Stimulated activated CD8-positive, alpha-beta memory T cell treated with anti-CD3 and anti-CD28 coated beads, Interleukin-7, amount 100 ng/mL, for 1 hour (primary cell): ENCODE measurements at places on chromosomes 3 and 15.

GRCh38 chr3:25380222-25380739 lies 47.8 kb upstream of the RARB start:
- DNase-seq, result no peak

GRCh38 chr3:64827431-64827830 lies 139.6 kb upstream of the ADAMTS9 start:
- DNase-seq, result no peak

GRCh38 chr15:36331531-36332275 lies 247.7 kb upstream of the CDIN1 start:
- no peak for DNase-seq

DNA sequence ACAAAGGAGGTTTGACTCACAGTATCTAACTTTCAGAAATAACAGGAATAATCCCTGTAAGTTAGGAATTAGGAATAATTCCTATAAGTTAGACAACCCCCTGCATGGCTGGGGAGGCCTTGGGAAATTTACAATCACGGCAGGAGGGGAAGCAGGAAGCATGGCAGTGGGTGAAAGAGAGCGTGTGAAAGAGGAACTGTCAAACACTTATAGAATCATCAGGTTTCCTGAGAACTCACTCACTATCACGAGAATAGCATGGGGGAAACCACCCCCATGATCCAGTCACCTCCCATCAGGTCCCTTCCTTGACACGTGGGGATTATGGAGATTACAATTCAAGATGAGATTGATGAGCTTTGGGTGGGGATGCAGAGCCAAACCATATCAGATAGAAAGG lies 385.5 kb downstream of the IL20RB start:
- DNase-seq, result no peak

GRCh38 chr3:43104660-43105595 lies 951 bp downstream of the POMGNT2 start:
- no peak for DNase-seq

DNA sequence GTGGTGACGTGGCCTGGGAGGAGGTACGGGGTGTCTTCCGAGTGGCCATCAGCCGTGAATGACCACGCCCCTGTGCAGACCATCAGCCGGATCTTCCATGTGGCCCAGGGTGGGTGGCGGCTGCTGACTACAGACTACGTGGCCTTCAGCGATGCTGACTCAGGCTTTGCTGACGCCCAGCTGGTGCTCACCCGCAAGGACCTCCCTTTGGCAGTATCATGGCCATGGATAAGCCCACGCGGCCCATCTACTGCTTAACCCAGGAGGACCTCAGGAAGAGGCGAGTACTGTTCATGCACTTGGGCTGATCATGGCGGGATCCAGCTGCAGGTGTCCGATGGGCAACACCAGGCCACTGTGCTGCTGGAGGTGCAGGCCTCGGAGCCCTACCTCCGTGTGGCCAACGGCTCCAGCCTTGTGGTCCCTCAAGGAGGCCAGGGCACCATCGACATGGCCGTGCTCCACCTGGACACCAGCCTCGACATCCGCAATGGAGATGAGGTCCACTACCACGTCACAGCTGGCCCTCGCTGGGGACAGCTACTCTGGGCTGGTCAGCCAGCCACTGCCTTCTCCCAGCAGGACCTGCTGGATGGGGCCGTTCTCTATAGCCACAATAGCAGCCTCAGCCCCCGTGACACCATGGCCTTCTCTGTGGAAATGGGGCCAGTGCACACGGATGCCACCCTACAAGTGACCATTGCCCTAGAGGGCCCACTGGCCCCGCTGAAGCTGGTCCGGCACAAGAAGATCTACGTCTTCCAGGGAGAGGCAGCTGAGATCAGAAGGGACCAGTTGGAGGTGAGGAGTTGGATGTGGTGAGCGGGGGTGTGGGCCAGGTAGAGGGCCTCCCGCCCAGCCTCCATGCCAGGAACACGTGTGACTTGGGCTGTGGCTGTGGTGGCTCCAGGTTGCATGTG lies 178.4 kb downstream of the TBC1D2B start:
- no peak for DNase-seq

- DNase-seq, result no peak
Measured at GRCh38 chr3:133375403-133375745, 24.5 kb upstream of the BFSP2 start.

GRCh38 chr3:64222501-64223111 lies 2.7 kb downstream of the PRICKLE2 start:
- DNase-seq, result no peak

DNA sequence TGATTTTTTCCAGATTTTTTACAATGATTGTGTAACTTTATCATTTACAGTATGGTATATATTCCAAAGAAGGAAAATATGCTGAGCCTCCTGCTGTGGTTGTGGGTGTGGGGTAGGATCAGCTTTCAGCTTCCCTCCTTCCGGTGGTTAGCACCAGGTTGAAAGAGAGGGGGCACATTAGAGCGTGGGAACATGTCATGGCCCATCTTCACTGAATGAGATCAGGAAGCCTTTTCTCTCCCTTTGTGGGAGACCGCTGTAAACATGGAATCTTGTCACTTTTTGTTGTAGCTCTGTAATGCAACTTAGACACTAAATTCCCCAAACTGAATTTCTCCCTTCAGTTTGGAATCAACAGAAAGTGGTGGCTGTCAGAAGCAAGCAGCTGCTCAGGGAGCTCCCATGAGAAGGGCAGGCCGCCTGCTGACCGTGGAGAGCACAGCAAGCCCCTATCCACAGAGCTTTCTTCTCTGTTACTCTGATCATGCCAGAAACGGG lies 86.7 kb upstream of the LIMD1 start:
- no peak for DNase-seq

GRCh38 chr15:99442252-99442897 lies 123.4 kb upstream of the MEF2A start:
- DNase-seq, result no peak

- no peak for DNase-seq
Measured at GRCh38 chr3:131406274-131406673, 24.7 kb downstream of the NUDT16 start.

DNA sequence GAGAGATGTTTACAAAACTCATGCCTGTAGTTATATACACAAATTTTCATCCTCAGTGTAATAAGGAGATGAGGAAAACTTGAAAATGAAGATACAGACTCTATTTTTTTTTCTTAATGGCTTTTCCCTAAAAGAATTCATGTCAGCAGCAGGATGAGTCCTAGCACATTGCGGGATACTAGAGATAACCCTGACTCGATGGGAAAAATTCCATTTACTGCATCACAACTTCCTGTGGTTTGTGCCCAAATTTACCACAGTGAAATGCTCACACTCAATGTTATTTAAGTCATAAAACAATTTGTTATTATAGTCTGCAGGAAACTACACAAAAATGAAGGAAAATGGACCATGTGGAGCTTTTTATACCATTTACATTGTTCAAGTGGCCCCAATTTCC lies 581.9 kb upstream of the ZNF717 start:
- DNase-seq, result no peak

DNA sequence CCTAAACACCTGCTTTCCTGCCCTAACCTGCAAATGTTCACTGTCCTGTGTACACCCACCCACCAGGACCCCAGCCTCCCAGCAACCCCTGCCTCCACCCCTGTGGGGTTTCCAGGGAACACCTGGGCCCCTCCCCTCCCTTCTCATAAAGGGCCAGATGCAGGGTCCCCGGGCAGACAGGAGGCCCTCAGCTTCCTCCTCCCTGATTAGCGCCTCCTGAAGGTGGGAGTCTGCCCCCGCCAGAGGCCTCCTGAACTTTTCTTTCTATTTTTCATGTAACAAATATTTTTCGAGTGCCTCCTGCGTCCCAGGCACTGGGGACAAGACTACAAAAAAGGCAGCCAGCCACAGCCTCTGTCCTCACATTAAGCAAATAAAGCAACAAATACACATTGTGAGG lies 135.4 kb upstream of the LINGO1 start:
- DNase-seq, result no peak

- DNase-seq, result no peak
Measured at GRCh38 chr3:100198579-100199269, 62.1 kb upstream of the TBC1D23 start.

DNA sequence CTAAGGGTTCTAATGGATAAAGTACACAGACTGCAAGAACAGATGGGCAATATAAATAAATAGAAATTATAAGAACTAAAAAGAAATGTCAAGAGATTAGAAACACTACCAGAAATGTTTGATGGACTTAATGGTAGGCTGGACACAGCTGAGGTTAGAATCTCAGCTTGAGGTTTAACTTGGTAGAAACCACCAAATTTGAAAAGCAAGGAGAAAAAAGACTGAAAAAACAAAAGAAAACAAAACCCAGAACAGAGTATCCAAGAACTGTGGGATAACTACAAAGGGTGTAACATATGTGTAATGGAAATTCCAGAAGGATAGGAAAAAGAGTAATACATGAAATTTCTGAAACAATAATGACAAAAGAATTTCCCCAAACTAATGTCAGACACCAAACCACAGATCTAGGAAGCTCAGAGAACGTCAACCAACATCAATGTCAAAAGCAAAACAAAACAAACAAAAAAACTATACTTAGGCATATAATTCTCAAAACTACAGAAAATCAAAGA lies 35.0 kb downstream of the RFX7 start:
- no peak for DNase-seq

DNA sequence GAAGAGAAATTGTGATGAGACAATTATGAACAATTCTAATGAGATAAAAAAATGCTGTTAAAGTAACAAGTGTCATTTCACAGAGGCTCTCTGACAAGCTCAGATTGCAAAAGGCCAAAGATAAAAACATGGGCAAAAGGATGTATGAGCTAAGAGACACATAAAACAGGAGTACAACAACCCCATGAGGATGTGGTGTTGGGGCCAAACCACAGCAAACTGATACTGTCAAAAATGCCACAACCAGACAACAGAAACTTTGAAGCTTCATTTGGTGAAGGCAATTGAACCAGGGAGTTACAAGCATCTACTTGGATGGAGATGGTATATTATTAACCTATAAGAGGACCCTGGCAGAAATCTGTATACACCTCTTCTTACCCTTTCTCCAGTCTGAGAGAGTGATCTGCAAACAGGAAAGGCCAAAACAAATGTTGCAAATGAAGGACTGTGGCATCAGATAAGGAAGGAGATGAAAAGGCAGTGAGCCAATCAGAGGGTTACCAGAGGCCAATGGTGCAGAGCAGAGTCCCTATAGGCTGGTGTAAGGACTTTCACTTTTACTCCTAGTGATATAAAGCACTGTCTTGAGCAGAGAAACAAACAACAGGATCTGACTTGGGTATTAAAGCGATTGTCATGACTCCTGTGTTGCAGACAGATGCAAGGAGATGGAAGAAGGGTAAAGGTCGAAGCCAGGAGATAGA lies 659.0 kb downstream of the NTRK3 start:
- DNase-seq, result no peak

- no peak for DNase-seq
Measured at GRCh38 chr3:170992854-170993253, 33.7 kb downstream of the SLC2A2 start.

DNA sequence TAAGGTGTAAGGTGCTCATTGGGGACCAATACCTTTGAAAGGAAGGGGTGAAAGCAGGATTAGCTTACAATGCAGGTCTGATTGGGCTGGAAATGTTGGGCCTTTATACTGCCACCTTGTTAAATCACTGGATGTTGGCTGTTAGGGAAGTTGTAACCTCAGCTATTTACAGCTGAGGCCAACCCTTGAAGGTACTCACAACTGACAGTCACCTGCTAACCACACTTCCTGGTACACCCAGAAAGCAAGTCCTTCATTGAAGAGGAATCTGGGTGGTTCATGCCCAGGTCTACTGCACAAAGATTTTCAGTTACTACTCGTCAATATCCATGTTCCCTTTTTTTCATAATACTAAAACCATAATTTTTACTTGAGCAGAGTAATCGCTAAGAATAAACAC lies 65.4 kb upstream of the CLDN18 start:
- DNase-seq, result no peak

GRCh38 chr3:129548104-129548965 lies 5.4 kb downstream of the H1-8 start:
- DNase-seq, result no peak

GRCh38 chr3:18898911-18899310 lies 249.4 kb upstream of the KCNH8 start:
- DNase-seq, result no peak

DNA sequence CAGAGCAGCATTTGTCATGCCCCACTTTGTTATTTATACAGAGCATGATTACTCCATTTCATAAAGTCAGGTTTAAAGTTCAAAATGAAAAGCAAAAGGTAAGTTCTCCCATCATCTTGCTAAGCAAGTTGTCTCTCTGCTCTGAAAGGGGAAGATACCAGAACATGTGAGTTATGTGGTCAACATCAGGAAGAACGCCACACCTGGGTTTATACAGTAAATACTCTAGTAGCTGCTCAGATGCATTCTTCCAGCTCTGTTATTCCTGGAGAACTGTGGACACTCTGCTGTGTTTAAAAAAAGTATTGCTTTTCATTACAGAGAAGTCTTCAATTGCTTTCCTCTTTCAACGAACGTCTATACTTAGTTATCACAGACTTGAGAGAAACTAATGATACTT lies 145.7 kb downstream of the PLCL2 start:
- no peak for DNase-seq

DNA sequence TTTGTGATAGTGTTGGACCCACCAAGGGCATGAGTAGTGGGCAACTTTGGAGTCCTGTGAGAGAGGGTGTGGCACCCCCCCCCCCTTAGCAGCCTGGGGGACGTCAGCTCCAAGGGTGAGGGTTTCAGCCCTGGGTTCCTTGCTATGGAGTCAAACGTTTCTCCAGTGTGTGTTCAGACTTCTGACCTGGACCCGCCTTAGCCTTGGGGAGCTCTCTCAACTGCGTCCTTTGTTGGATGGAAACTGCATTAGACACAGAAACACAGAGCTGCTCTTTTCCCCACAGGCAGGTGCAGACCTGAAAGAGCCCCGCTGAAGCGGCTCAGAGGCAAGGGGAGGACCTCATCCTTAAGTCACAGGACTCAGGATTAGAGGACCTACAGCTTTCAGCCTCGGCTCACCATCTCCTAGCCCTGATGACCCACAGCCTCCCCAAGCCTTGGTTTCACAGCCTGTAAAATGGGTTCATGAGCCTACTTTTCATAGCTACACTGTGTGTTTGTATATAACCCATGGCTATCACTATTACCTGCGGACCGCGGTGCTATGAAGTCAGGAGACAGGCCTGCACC lies 19.9 kb downstream of the ZNF710 start:
- no peak for DNase-seq

DNA sequence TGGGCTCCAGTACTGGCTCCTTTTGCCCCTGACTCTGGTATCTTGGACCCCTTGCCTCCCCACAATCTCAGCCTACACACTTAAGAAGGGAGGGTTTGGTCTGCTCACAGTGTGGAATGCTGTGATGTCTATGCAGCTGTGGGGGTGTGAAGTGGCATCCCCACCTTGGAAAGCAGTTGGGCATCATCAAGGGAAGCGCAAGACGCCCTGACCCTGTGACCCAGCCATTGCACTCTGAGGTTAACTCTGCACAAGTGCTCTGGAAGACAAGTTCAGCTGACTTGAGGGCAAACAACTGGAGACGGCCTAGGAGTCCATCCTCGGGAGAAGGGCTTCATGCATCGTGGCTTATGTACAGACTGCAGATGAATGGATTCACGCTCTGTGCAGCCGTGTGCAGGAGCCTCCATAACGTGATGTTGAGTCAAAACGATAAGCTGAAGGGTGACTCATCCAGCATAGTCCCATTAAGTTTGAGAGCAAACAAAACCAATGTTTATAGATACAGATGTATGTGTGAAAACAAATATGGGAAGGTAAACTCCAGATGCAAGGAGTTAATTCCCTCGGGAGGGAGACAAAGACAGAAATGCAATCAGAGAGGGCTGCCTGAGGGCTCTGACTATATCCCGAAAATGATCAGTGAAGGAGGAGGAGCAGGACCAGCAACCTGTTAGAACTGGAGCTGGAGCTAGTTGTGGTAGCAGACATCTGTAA lies 86.8 kb downstream of the LSM3 start:
- DNase-seq, result no peak

- no peak for DNase-seq
Measured at GRCh38 chr15:70257573-70258248, 160.0 kb upstream of the TLE3 start.
